ENCODE measurements at places on chromosomes 13 and 19. TPM values are rescaled to one million over a fixed set of nuclear protein-coding genes. Genes with fewer than 3 reads are reported as not detected.

TTC9B gene
- total RNA-seq, result not detected

BLVRB gene
- total RNA-seq, result 223 TPM

DOCK9 gene
- 126 TPM for total RNA-seq

MYPOP gene
- total RNA-seq, result 4.3 TPM

SH2D3A gene
- 27.4 TPM for total RNA-seq

ZMYM2 gene
- 100 TPM for total RNA-seq

KCTD4 gene
- total RNA-seq, result not detected

PAN3 gene
- total RNA-seq, result 56.8 TPM

FFAR3 gene
- total RNA-seq, result not detected

AMER2 gene
- total RNA-seq, result under 0.01 TPM

IRS2 gene
- 15.5 TPM for total RNA-seq

NPAS1 gene
- total RNA-seq, result 0.56 TPM

SMIM44 gene
- not detected for total RNA-seq

OVOL3 gene
- total RNA-seq, result not detected

PLEKHA4 gene
- 18.2 TPM for total RNA-seq

DHPS gene
- 117 TPM for total RNA-seq

ISYNA1 gene
- 24.2 TPM for total RNA-seq

RGCC gene
- 120 TPM for total RNA-seq

SLITRK6 gene
- total RNA-seq, result not detected

GPR12 gene
- total RNA-seq, result under 0.01 TPM

TJP3 gene
- total RNA-seq, result 36.7 TPM

LILRA1 gene
- not detected for total RNA-seq

ADPRHL1 gene
- 2.0 TPM for total RNA-seq

ZIC5 gene
- not detected for total RNA-seq

ZNF441 gene
- 17.8 TPM for total RNA-seq

GRK1 gene
- total RNA-seq, result 17.9 TPM

WASF3 gene
- total RNA-seq, result 41.0 TPM

CEACAM7 gene
- not detected for total RNA-seq

ATP1A3 gene
- not detected for total RNA-seq

ADAMTSL5 gene
- total RNA-seq, result 5.1 TPM

CKAP2 gene
- 8.7 TPM for total RNA-seq

ADAT3 gene
- 4.0 TPM for total RNA-seq

Data from thyroid gland (tissue), 4 donors.